ENCODE measurements at places on chromosomes 16 and 17. TPM values are rescaled to one million over a fixed set of nuclear protein-coding genes. Genes with fewer than 3 reads are reported as not detected.

IGF2BP1 gene
- 4.3 TPM for total RNA-seq

KIF19 gene
- total RNA-seq, result not detected

ITGAL gene
- total RNA-seq, result 0.65 TPM

CBLN1 gene
- total RNA-seq, result not detected

ITGAD gene
- not detected for total RNA-seq

TBC1D3I gene
- not detected for total RNA-seq

MYADML2 gene
- not detected for total RNA-seq

DDX52 gene
- total RNA-seq, result 26.7 TPM

ADAMTS18 gene
- total RNA-seq, result not detected

CTRL gene
- total RNA-seq, result not detected

CASKIN1 gene
- total RNA-seq, result under 0.01 TPM

ETV4 gene
- 2.1 TPM for total RNA-seq

HYDIN gene
- not detected for total RNA-seq

PPY gene
- not detected for total RNA-seq

NLRC5 gene
- total RNA-seq, result 23.8 TPM

FOXC2 gene
- 0.51 TPM for total RNA-seq

SLC6A2 gene
- not detected for total RNA-seq

KATNIP gene
- 8.5 TPM for total RNA-seq

NPIPA8 gene
- 12.6 TPM for total RNA-seq

MMP15 gene
- total RNA-seq, result 1.4 TPM

ADCY9 gene
- total RNA-seq, result 32.5 TPM

AXIN2 gene
- 2.3 TPM for total RNA-seq

DOK4 gene
- total RNA-seq, result 51.6 TPM

ZNF629 gene
- 19.3 TPM for total RNA-seq

KRTAP4-6 gene
- not detected for total RNA-seq

KIF1C gene
- total RNA-seq, result 72.7 TPM

TEKT5 gene
- not detected for total RNA-seq

TUBB3 gene
- total RNA-seq, result 225 TPM

GJD3 gene
- total RNA-seq, result 1.2 TPM

RNF167 gene
- total RNA-seq, result 19.8 TPM

RGS9 gene
- total RNA-seq, result not detected

PPL gene
- total RNA-seq, result 1.2 TPM

FAAP100 gene
- total RNA-seq, result 45.5 TPM

MIEF2 gene
- total RNA-seq, result 13.8 TPM

RNF227 gene
- 4.3 TPM for total RNA-seq

CDH11 gene
- 931 TPM for total RNA-seq

ZSCAN10 gene
- not detected for total RNA-seq

LGALS9B gene
- total RNA-seq, result not detected

SLC47A1 gene
- total RNA-seq, result 7.0 TPM

CLEC19A gene
- total RNA-seq, result not detected

CD79B gene
- total RNA-seq, result not detected

CCL14 gene
- not detected for total RNA-seq

CES3 gene
- not detected for total RNA-seq

CPNE7 gene
- 10.1 TPM for total RNA-seq

ATP2A1 gene
- total RNA-seq, result 0.11 TPM

NPIPA7 gene
- total RNA-seq, result 6.4 TPM

HBA1 gene
- total RNA-seq, result not detected

SGCA gene
- total RNA-seq, result not detected

CAMKK1 gene
- 5.1 TPM for total RNA-seq

ABI3 gene
- total RNA-seq, result not detected

CCDC43 gene
- total RNA-seq, result 25.7 TPM

EEF2K gene
- 16.6 TPM for total RNA-seq

NHLRC4 gene
- total RNA-seq, result 0.13 TPM

CD300A gene
- not detected for total RNA-seq

PRSS21 gene
- total RNA-seq, result not detected

LCAT gene
- 15.9 TPM for total RNA-seq

PLEKHG4 gene
- 24.2 TPM for total RNA-seq

ARL5C gene
- not detected for total RNA-seq
